NCI-H226 (cell line): ENCODE measurements at places on chromosomes 13 and 19.

DNA sequence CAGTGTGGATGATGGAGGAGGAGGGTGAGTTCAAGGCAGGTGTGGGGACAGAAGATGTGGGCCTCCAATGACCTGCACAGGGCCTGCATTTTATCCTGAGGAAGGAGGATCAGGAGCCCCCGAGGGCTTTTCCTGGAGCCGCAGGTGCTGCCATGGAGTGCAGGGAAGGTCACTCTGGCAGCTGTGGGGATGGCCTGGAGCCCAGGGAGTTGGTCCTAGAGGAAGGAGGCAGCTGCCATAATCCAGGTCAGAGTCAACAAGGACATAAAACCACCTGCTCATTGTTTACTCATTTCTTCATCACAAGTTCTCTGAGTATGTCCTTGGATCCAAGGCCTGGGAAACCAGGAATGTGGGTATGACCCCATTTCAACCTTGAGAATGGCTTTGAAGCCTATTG, 87.2 kb downstream of the SCGB2B2 start:
- DNase-seq, result no peak

DNA sequence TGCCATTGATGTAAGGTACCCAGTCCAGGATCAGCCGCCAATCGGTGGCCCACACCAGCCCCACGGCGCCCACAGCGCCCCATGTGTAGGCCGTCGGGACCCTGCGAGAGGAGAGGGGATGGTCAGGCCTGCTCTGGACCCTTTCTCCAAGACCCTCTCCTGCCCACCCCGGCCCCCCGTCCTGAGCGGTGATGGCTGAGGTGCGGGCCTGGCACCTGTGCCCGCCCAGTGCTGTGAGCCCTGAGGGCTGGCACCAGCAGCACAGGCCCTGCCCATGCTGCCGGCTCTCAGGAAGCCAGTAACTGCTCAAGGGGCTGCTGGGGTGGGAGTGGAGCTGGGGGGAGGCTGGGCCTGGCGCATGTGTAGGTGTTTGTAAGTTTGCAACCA, 5.8 kb downstream of the UQCR11 start:
- DNase-seq, result no peak

DNA sequence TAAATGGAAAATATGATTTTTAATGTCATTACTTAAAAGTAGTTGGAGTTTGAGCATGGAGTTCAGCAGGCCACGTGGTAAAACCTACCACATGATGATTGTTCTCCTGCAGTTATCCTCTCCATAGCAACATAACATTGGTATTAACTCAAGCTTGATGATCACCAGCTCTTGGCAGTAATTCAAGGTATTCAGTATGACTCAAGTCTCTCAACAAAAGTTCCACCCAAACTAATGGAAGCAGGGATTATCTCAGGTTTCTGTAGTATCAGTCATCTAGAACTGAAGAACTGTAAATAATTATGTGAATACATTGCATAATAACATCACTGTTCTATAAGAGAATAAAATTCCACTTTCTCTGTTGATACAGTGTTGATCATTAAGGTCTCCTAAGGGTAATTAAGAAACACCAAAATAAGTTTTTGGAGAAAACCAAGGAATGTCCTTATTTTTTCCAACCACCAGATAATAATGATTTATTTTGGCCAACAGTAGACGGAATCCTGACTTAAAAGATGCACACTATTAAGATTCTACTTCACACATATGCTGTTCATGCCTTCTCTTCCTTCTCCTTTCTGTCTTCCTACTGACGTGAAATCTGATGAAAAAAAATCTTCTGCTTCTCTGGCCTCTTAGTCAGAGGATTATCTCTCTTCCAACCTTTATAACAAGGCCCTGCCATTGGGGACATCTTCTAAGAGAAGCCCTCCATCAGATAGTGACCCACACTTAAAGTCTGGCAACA, 1092.3 kb downstream of the EFNB2 start:
- peak; percentile 97 for DNase-seq

- DNase-seq, result no peak
Measured at GRCh38 chr19:48394331-48395169, 1.1 kb downstream of the GRIN2D start.

GRCh38 chr19:35265900-35266519, 2.8 kb upstream of the USF2 start:
- DNase-seq, result no peak

DNA sequence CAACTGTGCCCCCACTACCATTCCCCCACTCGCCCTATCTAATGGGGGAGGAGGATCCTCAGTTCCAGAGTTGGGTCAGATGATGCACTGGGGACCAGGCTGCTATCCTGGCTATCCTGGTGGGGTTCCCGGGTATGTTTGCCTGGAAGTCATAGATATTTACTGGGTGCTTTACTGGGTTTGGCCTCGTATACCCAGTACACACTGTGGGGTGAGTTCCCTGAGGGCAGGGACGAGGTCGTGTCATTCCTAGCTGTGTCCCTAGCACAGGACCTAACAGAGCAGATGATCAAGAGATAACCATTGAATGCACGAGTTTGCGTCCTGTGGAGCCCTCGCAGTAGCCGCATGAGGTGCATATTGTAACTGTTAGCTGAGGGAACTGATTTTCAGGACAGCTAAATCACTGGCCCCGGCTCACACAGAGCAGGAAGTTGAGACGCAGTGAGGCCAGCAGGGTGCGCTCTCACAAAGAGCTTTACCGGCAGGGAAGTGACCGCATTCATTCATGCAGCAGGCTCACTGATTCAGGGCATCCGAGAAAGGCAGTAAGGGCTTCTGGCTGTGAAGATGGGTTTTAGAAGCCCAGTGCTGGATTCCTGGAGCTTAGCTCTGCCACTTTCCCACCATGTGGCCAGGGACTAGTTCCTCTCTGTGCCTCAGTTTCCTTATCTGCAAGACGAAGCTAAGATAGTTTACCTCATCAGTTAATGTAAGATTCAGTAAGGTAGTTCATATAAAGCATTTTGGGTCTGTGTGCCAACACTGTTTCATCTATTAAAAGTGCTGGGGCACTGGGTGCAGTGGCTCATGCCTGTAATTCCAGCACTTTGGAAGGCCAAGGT, 6.0 kb downstream of the RUVBL2 start:
- no peak for DNase-seq

DNA sequence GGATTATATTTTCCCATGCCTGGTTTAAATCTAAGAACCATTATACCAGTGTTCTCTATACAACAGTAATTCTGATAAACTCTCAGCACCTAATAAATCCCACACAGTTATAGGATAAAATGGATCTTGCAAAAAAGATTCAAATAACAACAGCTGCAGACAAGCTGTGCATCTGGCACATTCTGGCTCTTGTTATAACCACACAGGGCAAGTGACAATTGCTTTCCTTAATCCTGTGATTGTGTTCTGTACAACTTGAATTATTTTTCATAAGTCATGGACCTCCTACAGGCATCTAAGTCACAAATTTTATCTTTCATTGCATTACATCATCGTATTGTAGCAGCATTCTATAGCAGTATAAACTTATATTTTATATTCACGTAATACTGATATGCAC, 948.3 kb downstream of the SLITRK1 start:
- DNase-seq, result no peak

DNA sequence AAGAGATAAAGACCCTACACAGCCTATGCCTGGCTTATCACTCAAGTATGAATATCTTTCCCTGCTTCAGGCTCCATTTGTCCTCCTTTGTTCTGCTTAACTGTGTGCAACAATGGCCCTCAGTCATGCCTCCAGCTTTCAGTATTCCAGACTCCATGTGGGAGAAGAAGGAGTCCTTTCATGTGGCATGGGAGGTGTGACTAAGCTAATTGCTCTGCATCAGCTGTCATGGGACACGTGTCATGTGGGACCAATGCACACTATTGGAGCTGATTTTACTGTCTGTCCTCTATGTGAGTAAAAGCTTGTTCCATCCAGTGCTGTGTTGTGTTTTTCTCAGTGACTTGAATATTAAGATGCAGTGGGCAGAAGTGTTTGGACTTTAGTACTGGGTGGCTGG, 1198.3 kb downstream of the OLFM4 start:
- DNase-seq, result no peak

GRCh38 chr19:48962849-48963165, 2.3 kb upstream of the FTL start:
- no peak for DNase-seq
